ENCODE measurements at places on chromosomes 5 and 9.
A peak's percentile ranks its signal among the peaks of the same experiment; 100 is the strongest.

DNA sequence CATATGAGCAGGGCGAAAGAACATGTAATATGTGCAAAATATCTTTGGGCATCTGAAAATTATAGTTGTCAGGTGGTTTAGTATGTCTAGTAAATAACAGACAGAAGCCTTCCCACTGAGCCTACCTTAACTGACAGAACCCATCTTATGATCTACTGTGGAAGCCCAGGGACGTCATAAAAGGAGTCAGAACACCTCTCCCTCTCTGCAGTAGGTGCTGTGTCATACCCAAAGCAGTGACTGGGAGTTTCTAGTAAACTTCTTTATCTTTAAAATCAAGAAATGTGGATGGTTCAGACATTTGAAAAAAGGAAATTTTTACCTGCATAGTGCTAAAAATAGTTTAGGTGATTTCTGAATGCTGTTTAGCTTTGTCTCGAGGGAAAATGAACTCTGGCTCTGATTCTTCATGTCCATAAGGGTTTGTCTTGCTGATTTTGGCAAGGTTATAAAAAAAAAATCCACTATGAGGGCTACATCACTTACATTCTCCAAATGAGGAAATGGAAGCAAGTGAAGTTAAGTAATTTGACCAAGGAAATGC is 104.0 kb downstream of the NUDT12 start:
- DNase-seq: no peak

DNA sequence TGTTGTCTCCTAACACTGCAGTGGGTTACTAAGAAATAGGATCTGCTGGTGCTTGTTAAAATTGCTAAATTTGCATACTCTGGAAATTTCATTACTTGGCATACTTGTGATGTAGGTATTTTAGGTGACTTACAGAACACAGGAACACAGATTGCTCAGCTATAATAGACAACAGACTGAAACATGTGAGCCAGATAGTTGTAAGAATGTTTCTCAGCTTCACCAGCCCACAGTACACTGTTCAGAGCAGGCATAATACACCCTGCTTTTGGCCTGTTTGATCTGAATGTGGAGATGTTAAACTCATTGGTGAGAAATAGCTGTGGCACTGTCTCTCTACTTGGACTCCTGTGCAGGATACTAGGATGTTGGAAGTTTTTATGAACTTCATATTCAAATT is 275.7 kb downstream of the CSNK1G3 start:
- no peak for DNase-seq

GRCh38 chr5:137205231-137206027 is 293.7 kb downstream of the SPOCK1 start:
- DNase-seq: no peak

- no peak for DNase-seq
Observed at GRCh38 chr9:32413424-32413823, 29.0 kb downstream of the ACO1 start.

DNA sequence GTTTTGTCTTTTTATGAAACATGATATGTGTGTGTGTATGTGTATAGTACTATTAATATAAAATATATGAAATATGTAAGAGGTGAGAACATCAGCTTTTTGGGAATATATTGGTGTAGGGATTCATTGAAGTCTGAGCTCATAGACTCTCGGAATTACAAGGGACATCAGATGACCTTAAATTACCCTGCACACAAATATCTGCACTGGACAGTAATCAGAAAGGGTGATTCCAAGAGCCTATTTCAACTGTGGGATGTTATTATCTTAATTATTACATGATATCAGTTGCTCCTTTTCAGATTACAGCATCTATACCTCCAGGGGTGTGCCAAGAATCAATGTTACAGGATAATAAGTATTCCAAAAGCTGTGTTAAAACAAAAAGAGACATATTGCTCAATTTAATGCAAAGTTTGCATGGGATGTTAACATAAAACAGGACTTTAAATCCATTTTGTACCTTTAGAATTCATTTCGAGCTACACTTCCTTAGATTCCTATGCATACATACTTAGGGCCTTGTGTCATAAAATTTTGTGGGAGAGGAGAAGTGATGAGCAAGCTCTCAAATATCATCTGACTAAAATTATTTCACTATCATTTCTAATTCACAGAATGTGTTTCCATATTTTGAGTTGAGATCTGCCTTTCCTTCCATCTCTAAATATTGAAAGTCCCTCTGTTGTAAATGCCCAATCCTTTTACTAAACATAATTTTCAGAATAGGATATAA is 365.2 kb downstream of the BRINP1 start:
- peak; percentile 30 for DNase-seq

GRCh38 chr5:38853753-38854470 is 8.1 kb downstream of the OSMR start:
- peak; percentile 86 for DNase-seq

- DNase-seq: no peak
Observed at GRCh38 chr9:126113756-126114408, 212.7 kb upstream of the MVB12B start.

GRCh38 chr5:179139111-179139935 is 79.2 kb downstream of the ZNF354C start:
- DNase-seq: no peak

GRCh38 chr9:101029315-101030085 is 973 bp downstream of the PLPPR1 start:
- no peak for DNase-seq

- DNase-seq: no peak
Observed at GRCh38 chr9:93216073-93216365, 32.1 kb downstream of the WNK2 start.

DNA sequence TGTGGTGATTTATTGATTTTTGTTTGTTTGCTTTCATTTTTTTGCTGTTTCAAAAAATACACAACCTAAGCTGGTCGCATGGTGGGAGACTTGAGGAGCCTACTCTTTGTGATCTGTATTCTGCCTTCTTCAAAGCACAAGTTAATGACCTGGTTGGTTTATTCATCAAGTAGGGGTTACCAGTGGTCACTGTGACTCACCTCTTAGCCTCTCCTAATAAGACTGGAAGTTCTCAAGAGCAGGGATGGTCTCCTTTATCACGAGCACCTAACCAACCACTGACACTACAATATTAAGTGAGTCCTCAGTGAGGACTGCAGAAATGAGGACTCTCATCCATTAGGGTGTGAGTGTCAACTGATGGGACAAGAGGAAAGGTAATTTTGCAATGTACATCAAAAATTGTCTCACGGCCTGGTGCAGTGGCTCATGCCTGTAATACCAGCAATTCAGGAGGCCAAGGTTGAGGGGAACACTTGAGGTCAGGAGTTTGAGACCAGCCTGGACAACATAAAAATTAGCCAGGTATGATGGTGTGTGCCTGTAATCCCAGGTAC is 13.6 kb upstream of the MTMR12 start:
- peak; percentile 16 for DNase-seq

- DNase-seq: no peak
Observed at GRCh38 chr5:137594717-137595116, 95.6 kb upstream of the SPOCK1 start.

- no peak for DNase-seq
Observed at GRCh38 chr5:79030663-79031484, 38.6 kb downstream of the DMGDH start.

DNA sequence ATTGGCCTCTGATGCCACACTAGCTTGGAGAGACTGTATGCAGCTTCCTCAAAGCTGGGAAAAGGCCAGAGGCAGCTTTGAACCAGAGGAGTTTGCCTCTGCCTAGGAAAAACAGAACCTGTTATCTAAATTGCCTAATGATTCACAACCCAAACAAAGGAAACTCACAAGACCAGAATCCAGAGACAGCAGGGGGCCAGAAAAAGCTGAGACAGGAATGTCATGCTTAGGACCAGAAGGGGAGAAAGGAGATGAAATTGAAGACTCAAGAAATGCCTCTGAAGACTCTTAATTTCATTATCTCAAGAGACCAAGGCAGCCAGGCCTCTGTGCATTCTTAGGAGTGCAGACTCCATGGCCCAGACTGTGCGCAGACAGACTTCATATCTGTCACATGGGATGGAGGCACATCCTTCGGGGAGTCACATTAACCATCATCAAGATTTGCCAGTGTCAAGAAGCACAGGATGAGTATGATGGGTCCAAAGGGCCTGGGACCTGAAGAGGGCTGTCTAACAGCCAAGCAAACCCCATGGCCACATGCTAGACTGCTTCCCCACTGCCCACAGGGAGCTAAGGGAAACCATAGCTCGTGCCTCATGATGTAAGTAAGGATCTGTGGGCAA is 57.3 kb downstream of the ARSB start:
- DNase-seq: peak; percentile 15

- no peak for DNase-seq
Observed at GRCh38 chr5:57817001-57817453, 334.4 kb upstream of the ACTBL2 start.

DNA sequence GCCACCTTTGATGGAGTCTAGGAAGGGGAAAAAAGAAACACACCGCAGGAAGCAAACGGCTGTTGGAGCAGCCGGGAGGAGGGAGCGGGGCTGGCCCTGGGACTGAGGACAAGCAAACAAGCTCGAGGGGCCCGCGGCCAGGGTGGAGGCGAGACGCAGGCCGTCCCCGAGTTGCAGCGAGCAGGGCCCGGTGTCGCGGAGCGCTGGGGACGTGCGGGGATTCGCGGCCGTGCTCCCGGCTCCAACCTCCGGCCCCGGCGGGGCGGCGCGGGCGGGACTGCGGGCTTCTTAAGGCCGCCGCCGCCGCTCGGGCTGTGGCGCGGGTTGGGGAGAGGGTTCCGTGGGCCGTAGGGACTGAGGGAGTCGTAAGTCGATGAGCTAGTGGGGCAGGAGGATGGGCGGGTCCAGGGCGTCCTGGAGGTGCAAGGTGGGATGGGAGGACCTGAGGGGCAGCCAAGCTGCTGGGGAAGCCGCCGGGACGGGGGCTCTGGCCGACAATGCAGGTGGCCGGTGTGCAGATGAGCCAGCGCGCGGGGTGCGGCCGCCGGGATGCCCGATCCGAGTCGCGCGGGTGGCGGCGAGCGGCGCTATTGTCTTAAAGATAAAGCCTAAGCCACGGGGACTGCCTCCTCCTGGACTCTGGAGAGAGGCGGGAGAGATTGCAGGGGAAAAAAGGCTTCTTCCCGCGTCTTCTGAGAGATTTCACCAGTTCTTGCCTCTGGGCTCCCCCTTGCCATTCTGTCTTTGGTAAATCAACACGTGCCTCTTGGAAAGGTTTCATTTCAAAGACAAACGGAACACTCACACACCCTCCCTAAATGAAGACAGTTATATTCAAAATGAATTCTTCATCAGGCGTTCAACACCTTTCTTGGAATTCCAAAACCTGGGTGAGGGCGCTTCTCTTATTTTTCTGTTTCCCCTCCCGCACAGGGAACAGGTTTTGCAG is 1.6 kb upstream of the HAPLN1 start:
- peak; percentile 67 for DNase-seq

DNA sequence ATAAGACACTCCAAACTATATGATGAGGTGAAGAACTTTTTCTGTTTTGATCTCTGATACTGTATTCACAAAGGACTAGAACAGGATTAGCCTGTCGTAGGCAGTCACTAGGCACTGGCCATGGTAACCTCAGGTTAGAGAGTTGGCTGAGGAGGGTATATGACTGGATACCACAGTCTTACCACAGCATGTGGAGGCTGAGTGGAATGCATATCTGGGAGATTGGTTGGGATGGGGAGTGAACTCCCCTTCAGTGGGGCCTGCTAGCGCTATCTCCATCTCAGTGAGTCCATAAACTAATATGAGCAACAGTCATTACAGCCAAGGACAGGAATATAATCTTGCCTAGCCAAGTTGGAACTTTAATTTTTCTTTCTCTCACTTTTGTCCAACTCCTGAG is 339.1 kb downstream of the SPATA31D1 start:
- no peak for DNase-seq
